ENCODE measurements at places on chromosomes 12 and 14. TPM values are rescaled to one million over a fixed set of nuclear protein-coding genes. Genes with fewer than 3 reads are reported as not detected.

DNA sequence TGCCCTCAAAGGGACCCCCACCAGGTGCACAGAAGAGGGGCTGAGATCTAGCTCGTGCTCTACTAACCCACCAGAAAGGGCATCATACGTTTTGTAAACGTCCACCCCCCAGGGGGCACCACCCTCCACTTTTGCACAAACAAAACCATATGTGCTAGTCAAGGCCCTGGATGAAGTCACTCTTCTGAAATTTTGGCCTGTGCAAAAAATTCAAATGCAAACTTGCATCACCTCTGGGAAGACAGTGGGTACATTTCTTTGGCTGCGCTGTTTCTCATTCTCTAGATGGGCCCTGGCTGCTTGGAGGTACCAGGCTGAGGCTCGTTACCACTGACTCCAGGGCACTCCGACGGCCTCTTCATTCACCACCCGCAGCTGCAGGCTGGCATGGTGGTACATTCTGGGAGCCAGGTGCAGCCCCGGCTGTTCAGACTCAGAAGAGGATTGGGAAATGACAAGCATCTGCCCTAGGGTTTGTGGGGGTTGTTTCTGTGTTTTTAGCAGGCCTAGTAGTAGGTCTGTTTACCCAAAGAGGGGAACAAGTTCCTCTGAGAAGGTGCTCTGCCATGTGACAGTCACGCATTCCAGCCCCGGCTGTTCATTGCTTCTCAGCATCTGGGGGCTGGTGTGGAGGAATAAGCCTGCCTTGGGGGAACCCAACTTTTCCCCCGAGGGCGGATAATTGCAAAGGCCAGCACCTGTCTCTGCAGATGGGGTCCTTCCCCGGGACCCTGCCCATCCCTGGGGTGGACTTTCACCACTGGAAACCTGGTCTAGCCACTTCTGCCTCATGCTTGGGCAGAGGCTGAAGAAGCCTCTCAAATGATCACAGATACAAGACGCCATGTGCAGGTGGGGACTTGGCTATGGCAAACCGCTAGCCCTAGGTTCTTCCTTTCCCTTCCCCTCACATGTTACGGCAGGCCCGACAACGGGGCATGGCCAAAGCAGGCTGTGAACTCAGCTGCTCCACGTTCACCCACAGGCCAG lies 147.6 kb downstream of the DPF3 start:
- no peak for DNase-seq

DNA sequence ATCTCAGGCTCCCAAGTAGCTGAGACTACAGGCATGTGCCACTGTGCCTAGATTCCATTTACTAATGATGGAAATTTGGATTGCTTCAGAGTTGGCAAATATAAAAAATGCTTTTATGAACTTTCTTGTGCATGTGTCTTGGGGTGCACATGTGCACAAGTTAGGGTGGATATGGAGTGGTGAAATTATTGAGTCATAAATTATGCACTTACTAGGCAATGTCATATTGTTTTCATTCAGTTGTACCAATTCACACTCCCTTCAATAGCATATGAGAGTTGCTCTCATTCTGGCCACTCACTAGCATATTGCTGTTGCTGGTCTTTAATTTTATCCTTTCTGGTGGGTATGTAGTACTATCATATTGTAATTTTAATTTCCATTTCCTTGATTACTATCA lies 45.7 kb upstream of the KRAS start:
- no peak for DNase-seq

DNA sequence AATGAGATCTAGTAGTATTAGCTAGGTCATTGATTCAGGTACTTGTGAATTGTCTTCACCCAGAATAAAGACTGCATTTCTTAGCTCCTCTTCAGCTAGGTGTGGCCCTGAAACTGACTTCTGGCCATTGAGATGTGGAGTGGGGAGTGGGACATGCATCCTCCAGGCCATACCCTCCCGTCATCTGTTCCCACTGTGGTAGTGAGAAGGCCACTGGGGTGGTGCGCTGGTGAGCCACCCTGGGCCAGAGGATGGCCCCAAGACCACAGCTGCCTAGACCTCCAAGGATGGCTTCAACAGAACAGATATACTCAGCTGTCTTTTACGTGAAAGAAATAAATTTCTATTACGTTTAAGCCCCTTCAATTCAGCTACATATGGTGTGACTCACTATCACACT lies 36.5 kb downstream of the TRIM9 start:
- no peak for DNase-seq

- no peak for DNase-seq
Measured at GRCh38 chr14:65225299-65226159, 123.2 kb upstream of the MAX start.

DNA sequence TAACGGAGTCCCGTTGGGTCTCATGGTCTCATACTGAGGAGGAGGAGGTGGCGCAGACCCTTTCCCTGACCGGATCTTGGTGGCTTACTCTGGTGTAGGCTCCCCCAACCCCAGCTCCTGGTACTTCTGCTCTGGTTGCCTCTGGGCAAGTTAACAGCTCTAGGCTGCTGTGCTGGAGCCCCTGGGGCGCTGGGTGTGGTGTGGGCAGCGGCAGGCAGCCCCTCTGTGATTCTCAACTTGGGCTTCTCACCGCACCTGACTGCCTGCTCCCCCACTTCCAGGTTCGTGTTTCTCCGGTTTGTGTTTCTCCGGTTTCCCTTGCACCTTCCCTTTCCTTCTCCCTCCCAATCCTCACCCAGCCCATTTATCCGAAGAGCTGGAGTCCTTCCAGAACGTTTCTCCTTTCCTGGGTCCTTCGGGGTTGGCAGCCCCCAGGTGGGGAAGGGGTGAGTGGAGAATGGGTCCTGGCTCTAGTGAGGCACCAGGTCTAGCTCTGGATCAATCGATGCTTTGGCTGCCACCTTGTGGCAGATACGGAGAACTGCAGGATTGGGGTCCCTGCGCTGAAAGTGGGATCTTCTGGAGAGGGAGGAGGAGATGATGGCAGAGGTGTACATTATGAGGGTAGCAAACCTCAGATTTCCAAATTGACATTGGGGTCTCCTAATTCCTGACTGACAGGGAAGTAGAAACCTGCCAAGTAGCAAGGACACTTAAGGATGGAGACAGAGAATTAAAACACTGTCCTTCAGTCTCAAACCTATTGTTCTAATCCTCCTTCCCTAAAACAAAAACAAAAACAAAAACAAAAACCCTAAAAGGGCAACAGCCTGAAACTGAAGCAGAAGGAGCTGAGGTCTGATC lies 8.3 kb downstream of the CISTR start:
- DNase-seq = peak; percentile 84

DNA sequence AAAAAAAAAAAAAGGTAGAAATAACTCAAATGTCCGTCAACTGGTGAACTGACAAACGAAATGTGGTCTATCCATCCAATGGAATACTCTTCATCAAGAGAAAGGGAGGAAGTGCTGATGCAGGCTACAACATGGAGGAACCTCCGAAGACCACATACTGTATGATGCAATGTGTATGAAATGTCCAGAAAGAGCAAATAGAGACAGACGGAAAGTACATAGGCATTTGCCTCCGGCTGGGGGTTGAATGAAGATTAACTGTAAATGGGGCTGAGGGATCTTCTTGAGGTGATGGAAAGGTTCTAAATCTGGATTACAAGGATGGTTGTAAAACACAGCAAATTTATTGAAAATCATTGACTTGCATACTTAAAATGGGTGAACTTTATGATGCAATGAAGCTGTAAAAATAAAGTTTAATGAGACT lies 35.4 kb downstream of the DLK1 start:
- DNase-seq = no peak

GRCh38 chr14:66403183-66403582 lies 83.0 kb upstream of the CCDC196 start:
- peak; percentile 7 for DNase-seq

- DNase-seq = no peak
Measured at GRCh38 chr14:59869381-59870255, 958 bp downstream of the RTN1 start.

DNA sequence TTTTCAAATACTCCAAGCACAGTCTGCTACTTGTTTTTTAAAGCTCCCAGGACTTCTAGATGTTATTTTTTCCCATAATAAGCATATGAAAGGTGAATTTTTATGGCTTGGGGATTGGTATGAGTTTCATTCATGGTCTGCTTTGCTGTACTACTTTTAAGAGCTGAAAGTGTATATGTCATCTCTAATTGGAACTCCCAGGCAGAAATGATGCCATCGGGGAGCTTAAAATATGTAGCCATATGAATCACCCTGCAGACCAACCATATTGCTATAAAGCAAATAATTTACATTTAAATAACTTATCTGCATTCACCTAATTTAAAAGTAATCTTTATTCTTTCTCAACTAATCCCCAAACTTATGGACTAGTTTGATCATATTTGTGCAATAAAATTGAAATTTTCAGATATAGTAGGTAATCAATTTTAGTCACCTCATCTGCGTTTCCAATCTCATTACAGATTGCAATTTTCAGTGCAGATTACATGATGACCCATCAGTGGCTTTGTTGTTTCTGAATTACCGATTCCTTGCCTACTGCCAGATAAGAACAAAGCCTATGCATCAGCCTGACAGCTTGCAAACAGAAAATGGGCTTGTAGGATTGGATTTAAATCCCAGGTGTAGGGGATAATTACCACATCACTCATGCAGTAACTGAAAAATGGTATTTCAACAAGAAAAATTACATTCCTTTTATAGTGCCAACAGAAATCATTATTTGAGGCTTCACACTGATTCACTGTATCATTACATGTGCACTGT lies 689.4 kb downstream of the NOVA1 start:
- DNase-seq = no peak

- no peak for DNase-seq
Measured at GRCh38 chr12:2897418-2897817, 6.7 kb downstream of the TULP3 start.

GRCh38 chr12:6205144-6205539 lies 4.9 kb downstream of the CD9 start:
- no peak for DNase-seq

- DNase-seq = no peak
Measured at GRCh38 chr14:39469094-39469710, 37.0 kb upstream of the FBXO33 start.

DNA sequence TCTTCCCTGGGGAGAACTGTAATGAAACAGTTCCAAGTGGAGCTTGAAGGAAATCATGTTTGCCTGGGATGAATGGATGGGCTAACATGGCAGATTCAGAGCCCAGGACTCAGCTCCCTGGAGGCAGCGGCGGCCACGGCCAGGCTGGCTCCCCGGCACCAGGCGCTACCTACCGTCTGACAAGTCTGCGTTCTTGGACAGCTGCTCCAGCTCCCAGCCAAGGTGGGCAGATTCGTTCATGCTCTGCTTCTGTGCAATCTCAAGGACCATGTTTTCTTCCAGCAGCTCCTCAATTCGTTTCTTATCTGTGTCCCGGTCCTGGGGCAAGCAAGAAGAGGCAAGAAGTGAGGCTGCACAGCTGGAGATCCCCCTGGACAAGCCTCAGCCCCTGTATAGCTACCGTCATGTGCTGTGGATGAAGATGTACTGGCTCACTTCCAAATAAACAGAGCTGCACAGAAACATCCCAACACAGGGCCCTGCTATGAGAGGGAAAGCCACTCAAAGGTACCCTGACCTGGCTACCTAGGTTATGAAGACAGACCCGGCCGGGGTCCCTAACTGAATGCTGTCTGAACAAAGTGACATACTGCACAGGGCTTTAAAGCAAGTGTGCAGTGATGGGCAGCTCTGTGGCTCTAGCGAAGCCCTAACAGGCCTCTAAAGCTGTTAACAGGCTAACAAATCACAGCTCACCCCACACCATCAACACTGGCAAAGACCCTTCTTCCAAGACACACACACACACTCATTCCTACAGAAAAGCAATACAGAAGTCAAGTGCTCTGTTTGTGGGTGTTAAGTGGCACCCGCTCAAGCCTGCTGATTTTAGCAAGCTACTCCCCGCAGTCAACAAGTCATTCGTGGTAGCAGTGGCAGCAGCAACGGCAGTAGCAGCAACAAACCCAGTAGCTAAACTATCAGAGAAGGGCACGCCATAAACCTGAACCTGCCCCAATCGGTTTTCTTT lies 80.4 kb upstream of the GPR68 start:
- no peak for DNase-seq

- DNase-seq = no peak
Measured at GRCh38 chr12:107079172-107080011, 14.0 kb downstream of the CRY1 start.

DNA sequence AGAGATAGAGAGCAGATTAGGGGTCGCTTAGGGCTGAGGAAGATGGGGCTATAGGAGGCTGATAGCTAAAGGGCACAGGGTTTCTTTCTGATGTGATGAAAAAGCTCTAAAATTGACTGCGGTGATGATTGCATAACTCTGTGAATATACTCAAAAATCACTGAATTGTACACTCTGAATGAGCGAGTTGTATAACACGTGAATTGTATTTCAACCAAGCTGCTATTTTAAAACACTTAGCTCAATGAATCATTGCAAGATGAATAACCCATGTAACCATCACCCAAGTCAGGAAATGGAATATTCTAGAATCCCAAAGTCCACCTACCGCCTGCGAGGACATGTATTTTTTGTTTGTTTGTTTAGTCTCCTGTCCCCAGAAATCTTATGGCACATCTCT lies 60.1 kb upstream of the CCND2 start:
- no peak for DNase-seq

- no peak for DNase-seq
Measured at GRCh38 chr14:21347201-21347600, 36.6 kb downstream of the SUPT16H start.

DNA sequence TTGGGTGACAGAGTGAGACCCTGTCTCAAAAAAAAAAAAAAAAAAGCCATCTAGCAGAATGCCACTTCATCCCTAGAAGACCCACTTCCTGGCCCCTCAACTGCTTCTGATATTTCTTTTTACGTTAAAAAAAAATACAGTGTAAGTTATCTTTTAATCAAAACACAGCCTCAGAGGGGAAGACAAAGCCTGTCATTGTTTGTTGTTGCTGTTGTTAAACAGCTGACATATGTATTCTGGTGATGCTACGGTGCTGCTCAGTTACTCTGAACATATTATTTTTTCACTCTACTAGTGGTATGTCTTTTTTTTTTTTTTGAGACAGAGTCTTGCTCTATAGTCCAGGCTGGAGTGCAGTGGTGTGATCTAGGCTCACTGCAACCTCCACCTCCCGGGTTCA lies 75.4 kb downstream of the PAPLN start:
- no peak for DNase-seq

DNA sequence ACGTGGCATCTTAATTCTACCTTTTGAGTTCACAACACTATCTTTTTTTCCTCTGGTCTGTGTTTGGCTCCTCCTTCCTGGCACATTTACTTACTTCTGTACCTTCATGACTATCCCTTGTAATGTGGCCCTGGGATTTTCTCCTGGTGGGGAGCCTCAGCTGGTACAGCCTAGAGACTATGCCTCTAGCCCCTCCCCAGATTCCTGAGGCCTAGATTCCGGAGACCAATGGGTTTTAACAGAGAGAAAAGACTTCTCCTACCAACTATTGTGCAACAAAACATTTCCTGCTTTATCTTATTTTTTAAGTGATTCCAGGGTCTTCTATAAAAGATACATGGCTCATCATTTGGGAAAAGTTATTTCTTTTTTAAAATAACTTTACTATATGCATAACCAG lies 216.2 kb upstream of the KRR1 start:
- DNase-seq = no peak

- peak; percentile 23 for DNase-seq
Measured at GRCh38 chr14:33323979-33324378, 385.3 kb downstream of the NPAS3 start.

GRCh38 chr14:101234999-101235334 lies 326.3 kb upstream of the DIO3 start:
- no peak for DNase-seq

PCNX1 gene
- total RNA-seq = 130 TPM

PPP1R36 gene
- 0.54 TPM for total RNA-seq

AQP5 gene
- total RNA-seq = 0.82 TPM

GPR135 gene
- total RNA-seq = 11.7 TPM

KRT3 gene
- not detected for total RNA-seq

NRXN3 gene
- 92.6 TPM for total RNA-seq

Measured in cerebellum (tissue), 4 donors.